Large intestine (tissue), 12 donors: ENCODE measurements at places on chromosomes 16 and 17. TPM values are rescaled to one million over a fixed set of nuclear protein-coding genes. Genes with fewer than 3 reads are reported as not detected.
A peak's percentile ranks its signal among the peaks of the same experiment; 100 is the strongest.

The CFAP52 gene
- 0.45 TPM for polyA plus RNA-seq

- DNase-seq, result no peak
Measured at GRCh38 chr17:80574496-80574895, 29.9 kb downstream of the RPTOR start.

- DNase-seq, result no peak
Measured at GRCh38 chr17:27449541-27449940, 6.7 kb upstream of the KSR1 start.

DNA sequence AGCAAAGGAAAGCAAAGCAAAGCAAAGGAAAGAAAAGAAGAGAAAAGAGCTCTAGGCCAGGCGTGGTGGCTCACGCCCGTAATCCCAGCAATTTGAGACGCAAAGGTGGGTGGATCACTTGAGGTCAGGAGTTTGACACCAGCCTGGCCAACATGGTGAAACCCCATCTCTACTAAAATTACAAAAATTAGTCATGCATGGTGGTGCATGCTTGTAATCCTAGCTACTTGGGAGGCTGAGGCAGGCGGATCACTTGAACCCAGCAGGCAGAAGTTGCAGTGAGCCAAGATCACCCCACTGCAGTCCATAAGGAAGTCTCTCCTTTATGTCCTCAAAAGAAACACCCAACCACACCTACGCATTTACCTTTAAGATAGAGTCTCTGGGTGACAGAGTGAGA, 70.1 kb downstream of the ADAMTS18 start:
- no peak for DNase-seq

- DNase-seq, result no peak
Measured at GRCh38 chr16:88957887-88958577, 19.0 kb downstream of the CBFA2T3 start.

GRCh38 chr16:19659554-19659953, 58.5 kb downstream of the KNOP1 start:
- DNase-seq, result no peak

- DNase-seq, result no peak
Measured at GRCh38 chr17:80356231-80356856, 58.6 kb upstream of the ENDOV start.

DNA sequence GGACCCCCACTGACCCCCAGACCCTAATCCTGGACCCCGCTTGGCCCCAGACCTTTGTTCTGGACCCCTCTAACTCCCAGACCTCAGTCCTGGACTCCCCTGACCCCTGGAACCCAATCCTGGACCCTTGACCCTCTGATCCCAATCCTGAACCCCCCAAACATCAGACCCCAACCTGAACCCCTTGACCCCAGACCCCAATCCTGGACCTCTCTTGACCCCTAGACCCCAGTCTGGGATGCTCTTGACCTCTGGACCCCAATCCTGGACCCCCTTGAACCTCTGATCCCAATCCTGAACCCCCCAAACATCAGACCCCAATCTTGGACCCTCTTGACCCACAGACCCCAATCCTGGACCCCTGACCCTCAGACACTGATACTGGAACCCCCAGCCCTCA, 13.5 kb upstream of the P2RX1 start:
- no peak for DNase-seq

The FOXC2 gene
- 0.96 TPM for polyA plus RNA-seq

GRCh38 chr16:66513111-66513723, 36.7 kb downstream of the TK2 start:
- no peak for DNase-seq

- no peak for DNase-seq
Measured at GRCh38 chr17:70523426-70523825, 354.1 kb downstream of the KCNJ2 start.

DNA sequence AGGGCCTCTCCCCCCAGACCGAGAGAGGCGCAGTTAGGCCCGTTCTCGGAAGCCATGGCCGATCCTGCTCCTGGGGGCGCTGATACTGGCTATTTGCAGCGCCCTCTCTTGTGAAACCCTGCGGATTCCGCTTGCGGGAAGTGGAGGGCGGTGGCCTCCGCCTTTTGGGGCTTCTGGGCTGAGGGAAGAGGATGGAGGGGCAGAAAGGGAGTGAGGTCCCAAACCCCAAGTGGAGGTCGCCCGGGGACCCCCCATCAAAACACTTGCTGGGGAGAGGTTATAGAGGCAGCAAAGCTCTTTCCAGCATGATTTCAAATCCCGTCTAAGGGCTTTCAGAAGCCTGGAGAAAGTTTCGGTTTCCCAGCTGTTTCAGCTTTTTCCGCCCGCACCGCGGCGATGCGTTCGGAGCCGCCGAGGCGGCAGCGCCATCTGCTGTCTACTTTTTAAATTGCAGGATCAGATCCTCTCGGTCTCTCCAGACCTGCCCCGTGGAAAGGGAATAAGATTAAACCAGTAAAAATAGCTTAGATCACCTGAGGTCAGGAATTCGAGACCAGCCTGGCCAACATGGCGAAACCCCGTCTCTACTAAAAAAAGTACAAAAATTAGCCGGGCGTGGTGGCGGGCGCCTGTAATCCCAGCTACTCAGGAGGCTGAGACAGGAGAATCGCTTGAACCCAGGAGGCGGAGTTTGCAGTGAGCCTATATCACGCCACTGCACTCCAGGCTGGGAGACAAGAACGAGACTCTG, 15.8 kb downstream of the SNX20 start:
- DNase-seq, result peak; percentile 69

DNA sequence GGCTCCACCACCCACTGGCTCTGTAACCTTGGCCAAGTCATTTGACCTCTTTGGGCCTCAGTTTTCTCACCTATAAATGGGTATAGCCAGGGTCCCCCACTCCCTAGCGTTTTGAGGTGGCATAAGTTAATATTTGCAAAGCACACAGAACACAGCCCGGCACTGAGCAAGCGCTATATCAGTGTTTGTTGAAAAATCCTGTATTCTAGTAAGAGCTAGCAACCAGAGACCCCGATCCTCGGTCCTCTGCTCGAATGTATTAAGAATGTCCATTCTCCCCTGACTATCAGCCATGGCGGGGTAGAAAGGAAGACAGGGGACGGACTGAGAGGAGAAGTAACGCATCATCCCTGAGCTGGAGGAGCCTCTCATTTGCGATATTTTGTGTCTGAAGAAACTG, 131.2 kb downstream of the IRF8 start:
- DNase-seq, result no peak

The KIAA0513 gene
- 4.7 TPM for polyA plus RNA-seq

DNA sequence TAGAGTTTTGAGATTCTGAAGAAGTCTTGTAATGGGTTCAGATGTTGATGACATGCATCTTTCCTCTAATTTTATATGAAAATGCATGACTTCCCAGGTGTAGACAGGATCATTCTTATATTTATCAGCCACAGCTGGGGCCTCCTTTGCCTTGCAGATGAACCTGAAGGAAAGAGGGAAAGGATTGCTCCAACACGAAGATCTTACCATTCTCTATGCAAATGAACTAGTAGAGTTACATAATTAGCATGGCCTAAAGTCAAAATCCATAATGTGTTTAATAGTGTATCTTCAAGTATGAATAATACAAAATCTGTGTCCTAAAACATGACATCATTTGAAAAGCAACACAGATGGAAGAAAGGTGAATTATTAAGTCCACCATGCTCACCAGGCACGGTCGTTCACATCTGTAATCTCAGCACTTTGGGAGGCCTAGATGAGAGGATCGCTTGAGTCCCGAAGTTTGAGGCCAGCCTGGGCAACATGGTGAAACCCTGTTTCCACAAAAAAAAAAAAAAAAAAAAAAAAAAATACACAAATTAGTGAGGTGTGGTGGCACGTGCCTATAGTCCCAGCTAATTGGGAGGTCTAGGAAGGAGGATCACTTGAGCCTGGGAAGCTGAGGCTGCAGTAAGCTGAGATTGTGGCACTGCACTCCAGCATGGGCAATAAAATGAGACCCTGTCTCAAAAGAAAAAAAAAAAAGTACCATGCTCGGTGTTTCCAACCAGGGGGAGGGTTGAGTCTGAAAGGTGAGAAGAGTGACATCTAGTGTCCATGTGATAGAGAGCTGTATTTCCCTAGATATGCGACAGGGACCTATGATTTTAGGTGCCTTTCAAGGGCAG, 6.3 kb downstream of the VWA3A start:
- DNase-seq, result peak; percentile 22
